ENCODE measurements at places on chromosomes 11 and 22.

DNA sequence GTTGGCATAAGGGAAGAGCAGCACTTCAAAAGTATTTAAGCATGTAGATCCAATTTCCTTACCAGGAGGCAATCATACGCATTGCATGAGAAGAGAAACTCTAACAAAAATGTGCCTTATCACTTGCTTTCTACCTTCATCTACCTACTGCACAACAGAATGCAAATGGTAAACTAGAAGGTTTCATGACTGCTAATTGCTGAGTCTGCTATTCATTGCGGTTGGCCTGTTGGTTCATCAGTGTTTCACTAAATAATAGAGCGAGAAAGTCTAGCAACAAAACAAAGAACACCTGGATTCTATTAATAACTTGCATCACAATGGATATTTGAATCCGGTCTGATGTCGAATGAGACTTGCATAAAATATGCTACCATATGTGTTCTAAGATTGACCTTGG lies 229.0 kb downstream of the OPCML start:
- DNase-seq = peak; percentile 89

DNA sequence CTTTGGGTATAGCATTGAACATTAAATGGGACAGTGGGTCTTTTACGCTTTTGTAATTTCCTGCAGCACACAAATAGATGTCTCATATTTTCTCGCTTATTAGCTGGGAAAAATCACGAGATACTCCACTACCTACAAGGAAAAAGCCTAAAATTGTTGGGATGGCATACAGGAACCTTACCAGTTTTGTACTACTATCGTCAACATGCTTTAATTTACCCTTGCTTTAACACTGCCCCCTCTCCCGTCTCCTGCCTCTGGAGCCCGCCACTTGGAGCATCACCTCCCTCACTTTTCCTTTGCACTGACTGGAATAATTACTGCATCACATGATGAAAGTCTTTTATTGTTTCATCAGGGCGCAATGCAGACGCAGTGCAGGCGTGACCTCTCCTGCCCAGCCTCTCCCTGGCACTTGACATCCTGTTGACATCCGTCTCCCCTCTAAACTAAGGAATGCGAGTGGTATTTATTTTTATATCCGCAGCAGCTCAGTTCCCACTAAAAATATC lies 1.0 kb upstream of the FNBP4 start:
- DNase-seq = peak; percentile 37

DNA sequence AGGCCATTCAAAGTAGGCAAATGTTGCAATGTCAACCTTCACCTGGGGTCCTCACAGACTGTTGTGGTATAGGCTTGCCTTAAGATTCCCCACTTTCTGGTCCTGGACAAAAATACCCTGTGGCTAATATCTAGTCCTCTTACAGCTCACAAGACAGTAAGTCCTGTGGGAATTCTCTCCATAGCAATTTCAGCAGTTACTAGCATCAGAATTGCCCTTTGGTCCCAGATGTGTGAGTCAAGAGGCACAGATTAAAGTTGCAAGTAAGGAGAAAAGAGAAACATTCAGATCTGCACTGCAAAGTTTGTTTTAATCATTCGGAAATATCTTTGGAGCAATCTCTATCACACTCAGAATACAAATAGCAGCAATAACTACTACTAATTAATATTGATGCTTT lies 420.2 kb downstream of the NTM start:
- no peak for DNase-seq

GRCh38 chr11:16891964-16892363 lies 122.2 kb downstream of the PLEKHA7 start:
- no peak for DNase-seq

- DNase-seq = no peak
Observed at GRCh38 chr11:120814531-120815318, 209.2 kb upstream of the TBCEL start.

- DNase-seq = no peak
Observed at GRCh38 chr11:13126430-13126829, 117.3 kb downstream of the RASSF10 start.

- DNase-seq = no peak
Observed at GRCh38 chr11:120601536-120601935, 90.0 kb downstream of the GRIK4 start.

DNA sequence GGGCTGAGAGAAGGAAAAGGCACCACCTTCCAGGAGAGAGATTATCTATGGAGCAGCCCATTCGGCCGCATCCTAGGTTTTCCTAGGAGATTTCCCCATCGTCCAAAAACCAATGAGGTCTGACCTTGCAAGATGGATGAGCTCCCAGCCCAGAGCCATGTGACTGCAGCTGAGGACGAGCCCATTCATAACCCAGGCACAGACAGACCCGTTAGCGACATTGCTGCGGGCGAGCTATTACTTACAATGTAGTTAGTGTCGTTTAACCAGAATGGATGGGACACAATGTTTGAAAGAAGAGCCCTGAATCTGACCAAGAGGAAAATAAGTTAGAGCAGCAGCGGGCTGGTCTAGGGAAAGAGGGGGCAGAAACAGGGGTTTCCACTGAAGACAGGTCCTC lies 395.9 kb upstream of the CADM1 start:
- no peak for DNase-seq

GRCh38 chr11:127601578-127601977 lies 601.0 kb upstream of the KIRREL3 start:
- DNase-seq = no peak

DNA sequence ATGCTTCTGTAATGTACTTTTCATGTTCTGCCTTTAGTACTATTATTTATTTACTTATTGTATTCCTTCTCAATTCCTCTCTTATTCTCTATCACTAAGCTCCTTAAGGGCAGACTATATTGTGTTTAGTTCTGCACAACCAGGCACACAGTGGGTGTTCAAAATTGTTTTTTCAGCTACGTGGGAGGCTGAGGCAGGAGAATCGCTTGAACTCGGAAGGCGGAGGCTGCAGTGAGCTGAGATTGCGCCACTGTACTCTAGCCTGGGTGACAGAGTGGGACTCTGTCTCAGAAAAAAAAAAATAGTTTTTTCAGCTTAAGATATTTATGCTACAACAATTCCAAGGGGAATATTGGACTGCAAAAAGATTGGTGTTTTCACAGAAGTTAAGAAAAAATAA lies 17.4 kb upstream of the DDX17 start:
- no peak for DNase-seq

GRCh38 chr11:28323621-28324020 lies 215.4 kb downstream of the METTL15 start:
- no peak for DNase-seq

- DNase-seq = no peak
Observed at GRCh38 chr11:48210052-48210451, 6.6 kb upstream of the OR4B1 start.

- DNase-seq = no peak
Observed at GRCh38 chr11:125564357-125564756, 4.9 kb upstream of the EI24 start.

GRCh38 chr11:102284008-102284407 lies 33.3 kb upstream of the BIRC3 start:
- DNase-seq = no peak

- DNase-seq = no peak
Observed at GRCh38 chr11:73177380-73177777, 35.3 kb upstream of the FCHSD2 start.

- no peak for DNase-seq
Observed at GRCh38 chr11:114893329-114893728, 215.0 kb downstream of the NXPE2 start.

GRCh38 chr22:40118979-40119378 lies 58.7 kb upstream of the TNRC6B start:
- no peak for DNase-seq

DNA sequence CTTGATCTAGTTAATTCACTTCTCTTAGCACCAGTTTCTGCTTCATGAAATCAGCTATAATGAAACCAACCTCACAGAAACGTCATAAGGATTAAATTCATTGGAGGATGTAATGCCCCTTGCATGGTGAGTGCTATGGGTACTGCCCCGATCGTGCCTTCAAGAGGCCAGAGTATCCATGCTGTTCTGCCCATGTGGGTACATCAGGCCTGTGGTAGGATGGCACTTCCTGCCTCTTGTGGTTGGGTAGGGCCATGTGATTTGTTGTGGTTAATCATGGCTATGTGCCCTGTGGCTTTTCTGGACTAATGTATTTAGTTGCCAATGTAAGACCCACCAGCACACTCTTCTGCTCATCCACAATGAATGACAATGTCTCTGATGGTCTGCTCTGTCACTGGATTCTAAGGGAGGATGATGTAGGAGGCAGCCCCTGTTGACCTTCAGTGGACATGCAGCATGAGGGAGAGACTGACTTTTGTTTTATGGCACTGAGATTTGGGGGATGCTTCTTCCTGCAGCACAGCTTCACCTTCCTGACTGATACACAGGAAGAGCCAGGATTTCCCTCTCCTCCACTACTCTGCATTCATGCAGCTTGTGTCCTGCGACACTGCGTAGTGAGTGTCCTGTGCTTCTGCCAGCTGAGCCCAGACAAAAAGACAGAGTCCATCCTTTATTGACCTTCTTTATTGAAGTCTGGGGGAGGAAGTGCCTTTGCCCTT lies 66.2 kb downstream of the DHCR7 start:
- peak; percentile 15 for DNase-seq

GRCh38 chr11:113487622-113488021 lies 12.4 kb upstream of the DRD2 start:
- DNase-seq = no peak

DNA sequence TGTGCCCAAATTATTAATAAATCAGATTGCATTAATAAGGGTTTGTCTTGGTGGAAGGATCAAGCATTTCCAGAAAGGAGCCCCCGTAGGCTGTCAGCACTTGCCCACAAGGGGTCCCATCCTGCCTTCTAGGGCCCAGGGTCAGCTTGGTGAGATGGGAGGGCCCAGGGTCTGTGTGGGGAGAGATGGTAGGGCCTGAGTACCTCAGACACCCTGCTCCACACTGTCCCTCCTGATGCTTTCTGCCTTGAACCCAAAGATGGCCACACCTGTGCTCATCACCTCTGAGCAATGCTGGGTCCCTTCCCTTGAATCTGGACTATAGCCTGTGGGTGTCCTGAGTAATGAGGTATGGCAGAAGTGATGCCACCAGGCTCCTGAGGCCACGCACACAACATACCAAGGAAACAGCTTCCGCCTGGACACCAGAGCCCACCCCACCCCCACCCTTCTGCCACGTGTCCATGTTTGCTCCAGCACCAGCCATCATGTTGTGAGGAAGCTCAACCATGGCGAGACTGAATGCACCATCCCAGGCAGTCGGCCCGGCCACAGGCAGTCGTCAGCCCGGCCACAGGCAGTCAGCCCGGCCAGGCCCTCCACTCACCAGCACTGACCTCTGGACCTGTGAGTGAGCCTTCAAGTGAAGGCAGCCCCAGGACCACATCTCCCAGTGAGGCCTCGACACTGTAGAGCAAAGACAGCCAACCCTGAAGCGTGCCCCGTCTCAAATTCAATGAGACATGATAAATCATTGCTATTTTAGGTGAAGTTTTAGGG lies 6.8 kb downstream of the BET1L start:
- no peak for DNase-seq

GRCh38 chr22:22593964-22594656 lies 35.0 kb upstream of the PRAME start:
- peak; percentile 73 for DNase-seq

GRCh38 chr11:130839981-130840666 lies 76.2 kb downstream of the SNX19 start:
- peak; percentile 29 for DNase-seq

- no peak for DNase-seq
Observed at GRCh38 chr11:32244453-32244852, 153.6 kb downstream of the RCN1 start.

DNA sequence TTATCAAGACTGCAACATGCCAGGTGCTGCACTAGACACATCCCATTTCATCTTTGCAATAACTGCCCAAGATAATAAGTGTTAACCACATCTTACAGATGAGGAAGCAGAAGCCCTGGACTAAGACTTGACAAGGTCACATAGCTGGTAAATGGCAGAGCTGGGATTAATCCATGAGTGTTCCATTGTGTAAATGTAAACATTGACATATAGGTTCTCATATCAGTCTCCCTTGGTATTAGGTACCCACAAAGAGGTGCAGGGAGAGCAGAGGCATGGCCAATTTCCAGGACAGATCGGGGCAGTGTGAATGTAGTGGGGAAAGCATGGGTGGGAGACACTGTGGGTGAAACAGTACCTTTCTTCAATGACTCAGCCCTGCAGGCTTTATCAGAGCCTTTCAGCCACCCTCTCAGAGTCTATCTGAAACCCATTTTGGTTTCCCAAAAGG lies 17.9 kb downstream of the MICAL2 start:
- no peak for DNase-seq

DNA sequence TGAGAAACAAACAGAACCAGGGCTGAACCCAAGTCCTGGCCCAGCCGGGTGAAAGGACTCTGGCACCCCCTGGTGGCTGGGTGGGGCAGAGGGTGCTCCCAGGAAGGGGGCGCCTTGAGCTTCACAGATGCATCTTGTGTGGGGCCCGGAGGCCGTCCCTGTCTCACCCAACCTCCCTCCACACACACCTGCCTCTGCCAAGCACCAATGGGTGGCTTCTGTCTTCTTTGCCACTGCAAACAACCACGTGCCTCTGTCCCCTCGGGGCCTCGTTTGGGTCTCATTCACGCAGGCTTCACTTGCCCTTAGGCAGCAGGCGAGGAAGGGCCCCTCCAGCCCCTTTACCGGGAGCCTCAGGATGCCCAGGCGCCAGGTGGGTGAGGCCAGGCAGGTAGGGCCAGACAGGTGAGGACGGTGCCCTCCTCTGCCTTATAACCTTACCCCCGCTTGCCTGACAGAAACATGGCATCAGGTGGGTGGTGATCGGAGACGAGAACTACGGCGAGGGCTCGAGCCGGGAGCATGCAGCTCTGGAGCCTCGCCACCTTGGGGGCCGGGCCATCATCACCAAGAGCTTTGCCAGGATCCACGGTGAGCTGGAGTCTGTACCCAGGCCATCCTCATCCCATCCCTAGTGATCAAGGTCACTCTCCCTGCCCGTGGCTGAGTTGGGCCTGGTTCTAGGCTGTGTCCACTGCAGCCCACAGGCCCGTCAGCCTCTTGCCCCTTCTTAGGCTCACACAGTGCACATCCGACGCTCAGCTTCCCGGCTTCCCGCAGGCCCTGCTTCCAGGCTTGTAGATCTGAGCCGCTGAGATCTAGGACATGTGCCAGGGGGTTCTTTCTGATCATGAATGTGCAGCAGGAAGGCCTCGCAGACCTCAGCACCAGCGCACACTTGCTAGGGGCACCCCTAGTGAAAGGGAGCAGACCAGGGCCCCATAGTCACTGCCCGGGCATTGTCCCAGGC lies 17.2 kb downstream of the POLR3H start:
- DNase-seq = peak; percentile 30

DNA sequence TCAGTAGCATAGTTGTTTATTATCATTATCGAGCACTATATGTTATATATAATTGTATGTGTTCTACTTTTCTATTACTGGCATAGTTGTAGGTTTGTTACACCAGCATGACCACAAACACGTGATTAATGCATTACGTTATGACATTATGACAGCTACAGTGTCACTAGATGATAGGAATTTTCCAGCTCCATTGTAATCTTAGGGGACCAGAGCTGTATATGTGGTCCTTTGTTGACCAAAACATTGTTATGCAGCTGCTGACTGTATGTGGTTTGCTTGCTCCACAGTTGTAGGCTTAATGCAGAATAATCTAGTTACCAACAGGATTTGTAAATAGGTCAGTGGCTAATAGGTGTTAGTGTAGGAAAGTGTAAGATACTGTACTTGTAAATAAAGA lies 66.1 kb downstream of the HSD17B12 start:
- no peak for DNase-seq

GRCh38 chr22:33606504-33606903 lies 313.8 kb downstream of the LARGE1 start:
- no peak for DNase-seq
